ENCODE measurements at places on chromosomes 2 and 18. TPM values are rescaled to one million over a fixed set of nuclear protein-coding genes. Genes with fewer than 3 reads are reported as not detected.

CDH19 gene
- total RNA-seq: not detected

UGT1A8 gene
- total RNA-seq: 0.09 TPM

ALK gene
- total RNA-seq: 0.27 TPM

DNA sequence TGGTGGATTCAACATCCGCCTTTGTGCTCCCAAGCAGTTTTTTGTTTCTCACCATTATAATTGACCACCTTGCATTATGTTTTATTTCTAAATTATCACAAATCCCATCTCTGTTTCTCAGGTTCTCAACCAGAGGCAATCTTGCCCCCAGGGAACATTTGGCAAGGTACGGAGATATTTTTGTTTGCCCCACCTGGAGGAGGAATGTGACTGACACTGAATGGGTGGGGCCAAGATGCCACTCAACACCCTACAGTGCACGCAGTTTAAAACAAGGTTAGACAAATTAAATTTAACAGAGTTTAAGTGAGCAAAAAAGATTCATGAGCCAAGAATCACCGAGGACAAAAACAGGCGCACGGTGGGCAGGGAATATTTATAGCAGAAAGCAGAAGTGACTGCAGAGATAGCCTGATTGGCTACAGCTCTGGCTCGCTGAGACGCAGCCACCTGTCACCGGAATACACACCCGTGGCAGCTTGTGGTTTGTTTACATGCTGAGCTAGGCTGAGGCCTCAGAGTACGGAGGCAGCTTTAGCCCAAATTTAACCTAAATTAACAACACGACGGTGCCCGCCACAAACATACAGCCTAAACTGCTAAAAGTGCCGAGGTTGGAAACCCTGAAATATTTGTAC is 150.0 kb upstream of the ALKAL2 start:
- DNase-seq: no peak

DNA sequence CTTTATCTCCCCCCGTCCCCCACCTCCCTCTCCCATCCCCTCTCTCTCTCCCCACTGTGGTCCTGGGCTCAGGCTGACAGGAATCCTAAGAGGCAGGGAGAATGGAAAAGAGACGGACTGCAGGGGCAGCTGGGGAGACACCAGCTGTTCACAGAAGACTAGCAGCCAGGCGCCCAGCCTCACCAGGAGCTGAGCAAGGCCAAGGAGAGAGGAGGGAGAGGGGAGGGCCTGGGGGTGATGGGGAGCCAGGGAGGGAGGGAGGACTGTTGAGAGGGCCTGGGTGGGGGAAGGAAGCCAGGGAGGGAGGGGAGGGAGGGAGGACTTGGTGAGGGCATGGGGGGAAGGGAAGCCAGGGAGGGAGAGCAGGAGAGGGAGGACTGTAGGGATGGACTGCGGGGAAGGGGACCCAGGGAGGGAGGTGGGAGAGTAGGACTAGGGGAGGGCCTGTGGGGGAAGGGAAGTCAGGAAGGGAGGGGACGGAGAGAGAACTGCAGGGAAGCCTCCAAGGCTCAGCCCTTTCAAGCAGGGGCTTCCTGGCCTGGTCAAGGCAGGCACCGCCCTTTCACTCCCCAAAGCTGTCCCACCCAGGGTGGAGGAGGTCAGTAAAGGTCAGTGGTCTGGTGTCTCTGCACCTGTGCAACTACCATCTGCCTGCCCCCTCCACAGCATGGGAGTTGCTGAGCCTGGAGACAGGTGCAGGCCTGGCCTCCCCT is 517.7 kb upstream of the MYT1L start:
- DNase-seq: no peak

DNA sequence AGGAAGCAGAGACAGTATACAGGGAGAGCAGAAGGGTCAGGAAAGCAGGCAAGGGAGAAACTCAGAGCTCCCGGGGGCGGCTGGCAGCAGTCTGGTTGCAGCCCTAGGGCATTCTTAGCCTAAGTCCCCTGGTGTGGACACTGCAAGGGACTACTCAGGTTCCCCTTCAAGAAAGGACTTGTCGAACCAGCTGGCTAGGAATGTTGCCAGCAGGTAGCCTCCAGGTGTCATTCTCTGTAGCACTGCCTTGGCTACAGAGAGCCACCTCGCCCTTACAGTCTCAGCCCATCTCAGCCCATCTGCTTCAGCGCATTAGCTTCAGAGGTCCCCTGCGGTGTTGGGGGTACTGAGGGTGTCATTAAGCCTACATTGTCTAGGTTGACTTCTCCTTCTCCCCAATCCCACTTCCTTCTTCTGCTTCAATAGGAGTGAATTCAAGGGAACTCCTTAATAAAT is 11.3 kb upstream of the TMSB10 start:
- DNase-seq: no peak

DNA sequence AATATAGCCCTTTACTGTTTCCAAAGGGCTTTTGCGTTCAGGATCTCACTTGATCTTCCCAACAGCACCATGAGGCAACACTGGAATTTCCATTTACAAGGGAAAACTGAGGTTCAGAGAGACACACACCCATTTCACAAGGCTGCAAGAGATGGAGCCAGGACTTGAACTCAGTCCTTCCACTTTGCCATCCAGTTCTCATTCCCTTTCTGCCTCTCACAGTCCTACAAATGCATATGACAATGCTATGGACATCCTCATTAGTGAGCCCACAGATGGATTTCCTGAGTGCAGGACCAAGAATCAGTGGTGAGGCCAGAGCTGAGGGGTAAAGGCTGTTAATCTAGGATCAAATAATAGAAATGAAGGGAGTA is 136.1 kb upstream of the MYCN start:
- no peak for DNase-seq
